ENCODE measurements at places on chromosomes 12 and 14.

GRCh38 chr14:73467800-73468199 lies 9.5 kb upstream of the NUMB start:
- no peak for DNase-seq

DNA sequence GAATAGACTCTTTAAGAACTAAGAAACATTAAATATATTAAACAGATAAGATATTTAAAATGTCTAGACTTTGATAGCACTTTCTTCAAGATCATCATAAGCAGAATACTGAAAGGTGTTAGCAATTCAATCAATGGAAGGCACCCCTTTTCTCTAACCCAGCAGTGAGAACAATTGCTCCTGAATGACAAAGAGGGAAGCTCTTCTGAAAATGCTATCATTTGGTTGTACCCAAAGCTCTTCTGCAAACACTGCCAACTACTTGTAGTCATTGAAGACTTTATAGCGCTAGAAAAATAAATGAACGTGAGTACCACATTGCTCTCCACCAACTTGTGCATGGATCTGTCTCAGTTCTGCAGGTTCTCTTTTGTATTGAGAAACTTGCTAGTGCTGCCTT lies 62.2 kb upstream of the LMO3 start:
- DNase-seq, result no peak

GRCh38 chr12:114185036-114185435 lies 218.9 kb upstream of the RBM19 start:
- no peak for DNase-seq

DNA sequence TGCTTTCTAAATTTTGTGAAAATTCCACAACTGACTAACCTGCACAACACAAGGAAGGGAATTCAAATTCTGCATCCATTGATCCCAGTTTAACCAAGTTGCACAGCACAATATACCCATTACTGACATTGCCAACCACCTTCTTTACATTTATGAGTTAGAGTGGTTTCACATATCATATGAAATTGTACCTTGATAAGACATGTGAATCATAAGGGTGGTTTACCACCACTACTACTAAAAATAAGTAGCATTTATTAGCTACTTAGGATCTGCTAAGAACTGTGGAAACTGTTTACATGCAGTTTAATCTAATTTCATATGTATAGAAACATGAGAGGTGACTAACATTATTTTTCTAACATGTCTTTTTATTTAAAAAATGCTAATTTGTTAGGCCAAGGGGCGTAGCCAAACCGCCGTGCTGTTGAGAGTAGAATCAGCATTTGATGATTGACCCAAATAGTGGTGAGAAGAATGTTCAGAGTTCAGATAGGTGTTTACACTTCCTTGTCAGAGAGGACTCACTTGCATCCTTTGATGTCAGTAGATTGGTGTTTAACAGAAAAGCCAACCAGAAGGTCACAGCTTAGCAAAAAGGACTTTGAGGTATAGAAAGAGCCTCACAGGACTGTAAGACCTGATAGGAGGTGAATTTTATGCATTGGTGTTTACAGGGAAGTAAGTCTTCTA lies 56.2 kb downstream of the LRFN5 start:
- DNase-seq, result no peak

DNA sequence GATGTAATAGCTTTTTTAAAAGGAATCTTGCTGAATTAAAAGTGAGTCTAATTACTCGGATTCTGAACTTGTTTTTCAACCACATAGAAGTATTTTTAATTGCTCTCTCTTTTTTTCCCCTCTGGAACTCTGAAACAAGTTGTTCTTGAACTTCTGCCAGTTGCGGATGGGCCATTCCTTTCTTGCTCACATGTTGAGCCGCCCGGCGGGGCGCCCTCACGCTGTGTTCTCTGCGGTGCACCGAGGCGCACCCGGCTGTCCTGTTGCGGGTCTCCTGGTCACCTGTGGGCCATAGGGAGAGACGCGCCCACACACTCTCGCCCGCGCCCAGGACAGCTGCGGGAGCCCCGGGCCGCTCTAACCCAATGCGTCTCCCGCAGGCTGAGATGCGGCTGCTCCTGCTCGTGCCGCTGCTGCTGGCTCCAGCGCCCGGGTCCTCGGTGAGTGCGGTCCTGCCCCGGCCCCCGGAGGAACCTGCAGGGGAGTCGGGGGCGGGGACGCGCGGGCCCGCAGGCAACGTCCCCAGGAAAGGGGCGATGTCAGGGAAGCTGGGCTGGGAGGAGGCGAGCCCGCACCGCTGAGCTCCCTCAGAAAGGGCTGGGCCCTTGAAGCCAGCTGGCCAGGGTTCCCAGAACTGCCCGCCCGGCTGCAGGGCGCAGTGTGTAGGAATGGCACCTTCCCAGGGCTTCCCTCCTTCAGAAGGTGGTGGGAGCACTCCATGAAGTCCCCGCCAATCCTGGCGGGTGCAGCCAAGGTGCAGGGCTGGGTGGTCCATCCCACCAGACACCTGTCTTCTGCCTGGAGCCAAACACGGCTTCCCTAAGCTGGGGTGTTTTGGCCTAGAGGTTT lies 2.3 kb downstream of the PAPLN start:
- DNase-seq, result no peak

- DNase-seq, result no peak
Observed at GRCh38 chr14:100899884-100900771, 3.4 kb downstream of the RTL1 start.

DNA sequence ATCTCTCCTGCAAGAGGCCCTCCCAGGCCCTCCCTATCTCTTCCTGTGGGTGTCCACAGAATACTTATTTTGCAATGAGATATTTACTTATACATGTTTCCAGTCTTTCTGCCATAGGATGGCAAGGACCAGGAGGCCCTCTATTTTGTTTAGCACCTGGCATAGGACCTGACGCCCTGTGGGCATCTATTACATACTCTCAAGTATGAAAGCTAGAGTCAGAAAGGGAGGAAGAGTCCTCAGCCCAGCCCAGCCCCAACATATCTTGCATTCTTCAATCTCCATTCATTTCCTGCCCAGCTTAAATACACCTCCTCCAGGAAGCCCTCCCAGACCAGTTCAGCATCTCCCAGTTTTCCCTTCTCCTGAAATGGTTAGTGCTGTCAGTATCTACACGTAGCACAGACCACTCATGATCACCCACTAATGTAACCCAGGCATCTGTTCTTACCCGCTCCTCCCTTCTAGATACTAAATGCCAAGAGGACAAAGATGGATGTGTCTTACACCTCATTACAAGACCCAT lies 7.4 kb downstream of the FOXN4 start:
- no peak for DNase-seq

DNA sequence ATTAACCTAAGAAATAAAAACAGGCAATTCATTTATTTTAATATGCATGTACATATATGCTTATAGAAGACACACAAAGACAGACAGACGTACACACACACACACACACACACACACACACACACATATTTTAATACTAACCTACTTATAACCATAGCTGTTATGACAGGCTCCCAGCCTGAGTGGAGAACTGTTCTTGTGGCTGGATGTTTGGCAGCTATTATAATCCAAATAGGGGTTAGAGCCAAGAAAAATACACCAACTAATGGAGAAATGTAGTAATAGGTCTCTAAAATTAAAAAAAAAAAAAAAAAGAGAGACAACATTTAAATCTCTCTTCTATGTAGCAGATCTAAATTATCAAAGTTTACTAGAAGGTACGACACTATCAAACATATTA lies 91.8 kb downstream of the SLC41A2 start:
- DNase-seq, result no peak

DNA sequence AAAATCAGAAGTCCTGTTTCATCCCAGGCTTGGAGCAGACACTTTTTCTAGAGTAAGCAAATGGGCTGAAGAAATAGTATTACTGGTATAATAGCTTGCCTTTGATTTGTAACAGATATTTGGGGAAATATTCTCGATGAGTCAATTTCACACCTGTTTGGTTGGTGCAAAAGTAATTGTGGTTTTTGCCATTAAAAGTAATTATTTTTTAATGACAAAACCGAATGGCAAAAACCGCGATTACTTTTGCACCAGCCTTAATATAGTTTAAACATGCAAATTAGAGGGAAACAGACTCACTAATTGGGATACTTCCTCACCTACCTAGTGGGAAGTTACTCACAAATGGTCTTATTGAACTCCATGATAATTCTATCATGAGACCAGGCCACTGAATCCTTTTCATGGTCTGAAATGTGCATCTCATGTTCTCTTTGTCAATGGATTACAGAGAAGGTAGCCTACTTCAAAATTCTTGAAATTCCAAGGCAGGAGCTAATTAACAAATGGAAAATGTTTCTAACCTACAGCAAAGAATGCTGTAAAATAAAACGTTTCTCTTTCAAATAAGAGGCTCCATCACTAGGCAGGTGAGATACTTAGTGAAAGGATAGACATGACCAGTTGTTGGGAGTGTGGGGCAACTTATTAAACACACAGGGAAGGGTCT lies 391.3 kb downstream of the EMP1 start:
- DNase-seq, result no peak

DNA sequence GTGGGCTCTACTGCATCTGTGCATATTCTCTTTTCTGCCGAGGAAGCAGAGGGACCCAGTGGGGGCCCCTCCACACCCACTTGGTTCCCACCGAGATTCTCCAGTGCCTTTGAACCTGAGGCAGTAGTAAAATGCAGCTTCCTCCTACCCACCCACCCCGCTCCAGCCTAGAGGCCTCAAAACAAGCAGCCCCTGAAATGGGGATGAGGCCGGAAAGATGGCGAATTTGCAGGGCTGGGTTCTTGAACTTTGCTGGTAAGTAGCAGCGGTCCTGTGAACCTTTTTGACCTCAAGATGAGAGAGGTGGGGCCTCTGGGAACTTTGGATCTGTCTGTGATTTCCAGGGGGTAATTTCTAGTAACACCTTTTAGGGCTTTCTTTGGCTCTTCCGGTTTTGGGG lies 15.4 kb downstream of the PLEKHG3 start:
- no peak for DNase-seq

All from GM12864 (cell line).